Kidney glomerular epithelial cell (primary cell): ENCODE measurements at places on chromosomes 4 and X.

- no peak for DNase-seq
Observed at GRCh38 chr4:171947400-171947799, 134.2 kb downstream of the GALNTL6 start.

- DNase-seq, result peak; percentile 63
Observed at GRCh38 chr4:132642016-132642817, 506.9 kb upstream of the PCDH10 start.

DNA sequence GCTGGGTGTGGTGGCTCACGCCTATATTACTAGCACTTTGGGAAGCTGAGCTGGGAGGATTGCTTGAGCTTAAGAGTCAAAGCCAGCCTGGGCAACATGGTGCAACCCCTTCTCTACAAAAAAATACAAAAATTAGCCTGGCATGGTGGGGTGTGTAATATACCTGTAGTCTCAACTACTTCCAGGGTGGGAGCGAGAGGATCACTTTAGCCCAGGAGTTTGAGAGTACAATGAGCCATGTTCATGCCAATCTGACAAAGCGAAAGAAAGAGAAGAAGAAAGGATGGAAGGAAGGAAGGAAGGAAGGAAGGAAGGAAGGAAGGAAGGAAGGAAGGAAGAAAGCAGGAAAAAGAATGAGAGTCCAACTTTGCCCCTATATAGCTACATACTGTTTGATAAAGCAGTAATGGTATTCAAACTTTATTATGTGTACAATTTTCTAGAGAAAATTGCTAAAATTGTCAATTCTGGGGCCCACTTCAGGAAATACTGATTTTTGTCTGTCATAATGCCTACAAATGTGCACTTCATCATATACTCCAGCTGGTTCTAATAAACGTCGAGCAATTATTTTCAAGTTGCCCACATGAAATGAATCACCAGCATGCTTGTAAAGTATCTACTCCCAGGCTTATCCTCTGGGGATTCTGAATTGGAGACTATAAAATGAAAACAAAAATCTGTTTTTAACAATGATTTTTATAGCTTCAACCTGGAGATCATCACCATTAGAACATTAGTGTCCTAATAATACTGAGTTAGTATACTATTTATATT is 132.3 kb downstream of the NDST4 start:
- no peak for DNase-seq

- DNase-seq, result no peak
Observed at GRCh38 chr4:58093352-58093751, 983.2 kb upstream of the IGFBP7 start.

DNA sequence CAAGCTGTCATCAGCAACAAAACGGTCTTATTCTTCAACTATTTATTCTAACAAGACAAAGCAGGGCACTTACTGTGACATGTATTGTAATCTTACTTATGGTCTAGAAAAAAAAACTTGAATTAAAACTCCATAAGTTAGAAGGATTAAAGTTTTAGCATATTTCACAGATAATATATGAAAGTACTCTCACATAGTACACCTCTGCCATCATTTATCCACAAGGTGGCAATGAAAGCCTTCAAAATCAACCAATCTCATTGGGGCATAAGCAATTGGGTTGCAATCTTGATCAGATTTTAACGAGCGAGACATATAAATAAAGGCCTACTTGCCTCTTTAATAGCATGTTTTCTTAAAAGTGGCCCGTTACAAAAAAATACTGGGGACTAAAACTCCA is 1382.9 kb downstream of the FAM133A start:
- no peak for DNase-seq

DNA sequence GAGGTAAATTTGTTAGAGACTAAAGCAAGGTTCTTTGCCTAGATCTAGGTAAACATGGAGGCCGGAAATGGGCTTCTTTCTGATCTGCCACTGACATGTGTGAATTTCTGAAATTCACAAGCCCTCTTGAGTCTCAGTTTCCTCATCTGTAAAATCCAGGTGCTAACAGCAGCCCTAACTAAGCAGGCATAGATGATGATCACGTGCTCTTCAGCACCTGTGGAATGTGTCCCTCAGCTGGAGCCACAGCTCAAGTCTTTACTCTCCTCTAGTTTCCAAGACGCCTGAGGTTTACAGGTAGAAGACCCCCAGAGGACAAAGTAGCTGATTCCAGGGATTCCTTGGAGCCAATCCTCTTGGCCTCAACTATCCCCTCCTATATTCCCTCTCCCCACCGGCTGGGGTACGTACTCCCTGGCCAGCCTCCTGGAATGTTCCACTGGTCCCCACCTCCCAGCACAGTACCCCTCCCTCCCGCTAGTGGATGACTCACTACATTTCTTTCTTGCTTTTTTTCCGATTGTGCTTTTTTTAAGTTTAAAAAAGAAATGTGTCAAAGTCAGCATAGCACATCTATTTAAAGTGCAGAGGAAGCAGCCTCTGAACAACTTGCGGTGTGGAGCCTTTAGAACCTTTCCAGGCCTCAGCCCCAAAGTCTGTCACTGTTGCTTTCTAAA is 98.4 kb downstream of the PHKA2 start:
- no peak for DNase-seq

GRCh38 chr4:89111833-89112563 is 665 bp downstream of the TIGD2 start:
- peak; percentile 40 for DNase-seq

DNA sequence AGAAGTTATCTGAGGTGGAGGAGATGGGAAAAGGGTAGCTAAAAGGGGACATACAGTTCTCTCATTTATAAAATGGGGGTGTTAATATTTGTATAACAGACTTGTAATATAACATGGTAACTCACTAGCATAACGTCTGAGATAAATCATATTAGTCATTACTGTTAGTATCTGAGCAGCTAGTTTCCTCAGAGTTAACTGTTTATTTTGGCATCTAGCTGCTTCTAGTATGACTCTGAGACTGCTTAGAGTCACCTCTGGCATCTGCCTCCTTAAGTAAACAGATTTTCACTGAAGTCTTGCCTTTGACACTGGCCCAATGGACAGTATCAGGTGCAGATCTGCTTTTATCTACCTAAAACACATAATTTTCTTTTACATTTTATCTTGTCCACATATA is 58.1 kb downstream of the SLC30A9 start:
- peak; percentile 59 for DNase-seq

- no peak for DNase-seq
Observed at GRCh38 chrX:119211649-119212014, 24.5 kb upstream of the PGRMC1 start.

GRCh38 chr4:147326591-147326990 is 154.3 kb upstream of the EDNRA start:
- no peak for DNase-seq

- peak; percentile 73 for DNase-seq
Observed at GRCh38 chrX:46444011-46444410, 101.2 kb downstream of the ZNF674 start.

GRCh38 chrX:2917767-2918166 is 11.4 kb downstream of the ARSD start:
- DNase-seq, result no peak

DNA sequence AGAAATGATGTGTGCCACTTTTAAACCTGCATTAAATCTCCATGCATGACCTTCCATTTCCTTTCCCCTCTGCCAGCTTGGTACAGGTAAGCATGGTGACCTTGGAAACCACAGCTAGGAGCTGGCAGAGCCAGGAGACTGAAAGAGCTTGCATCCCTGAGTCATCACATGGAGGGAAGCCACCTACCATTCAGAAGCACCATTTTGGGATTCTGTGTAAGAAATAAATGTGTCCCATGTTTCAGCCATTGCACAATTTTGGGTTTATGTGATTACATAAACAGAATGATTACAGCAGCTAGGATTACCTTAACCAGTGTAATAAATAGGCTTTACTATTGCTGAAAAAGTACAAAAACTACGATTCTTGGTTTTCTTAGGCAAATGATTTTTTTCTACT is 17.3 kb upstream of the CCDC149 start:
- DNase-seq, result no peak

GRCh38 chr4:21195682-21196081 is 495.4 kb downstream of the PACRGL start:
- no peak for DNase-seq

DNA sequence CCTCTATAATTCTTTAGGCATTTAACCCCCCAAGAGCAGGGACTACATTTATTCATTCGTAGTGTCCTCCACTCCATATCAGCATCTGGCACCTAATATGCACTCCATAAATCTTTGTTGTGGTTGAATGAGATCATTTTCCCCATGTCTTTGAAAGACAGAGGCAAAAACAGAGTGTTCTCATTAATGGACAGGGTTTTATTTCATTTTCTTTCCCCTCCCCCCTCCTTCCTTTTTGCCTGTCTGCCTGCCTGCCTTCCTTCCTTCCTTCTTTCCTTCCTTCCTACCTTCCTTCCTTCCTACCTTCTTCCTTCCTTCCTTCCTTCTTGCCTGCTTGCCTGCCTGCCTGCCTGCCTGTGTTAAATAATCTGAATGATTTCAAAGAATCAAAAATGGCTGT is 83.2 kb downstream of the SHROOM3 start:
- DNase-seq, result no peak

GRCh38 chrX:13373431-13374187 is 53.8 kb upstream of the ATXN3L start:
- peak; percentile 29 for DNase-seq

DNA sequence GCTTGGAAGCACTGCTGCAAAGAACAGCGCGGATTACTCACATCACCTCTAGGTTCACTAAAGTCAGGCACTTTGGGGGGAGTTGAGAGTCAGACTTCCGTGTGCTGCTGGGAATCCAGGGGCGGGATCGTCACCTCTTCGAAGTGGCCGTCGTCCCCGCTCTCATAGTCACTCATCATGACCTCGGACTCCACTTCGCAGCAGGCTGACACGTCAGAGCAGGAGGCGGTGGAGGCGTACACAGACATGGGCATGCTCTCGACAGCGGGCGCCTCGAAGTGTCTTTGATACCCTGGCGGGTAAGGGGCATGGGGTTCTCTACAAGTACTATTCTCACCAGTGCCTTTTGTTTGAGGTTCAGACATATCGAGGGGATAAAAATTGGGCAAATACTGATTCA is 33.1 kb upstream of the MTNR1A start:
- DNase-seq, result no peak

DNA sequence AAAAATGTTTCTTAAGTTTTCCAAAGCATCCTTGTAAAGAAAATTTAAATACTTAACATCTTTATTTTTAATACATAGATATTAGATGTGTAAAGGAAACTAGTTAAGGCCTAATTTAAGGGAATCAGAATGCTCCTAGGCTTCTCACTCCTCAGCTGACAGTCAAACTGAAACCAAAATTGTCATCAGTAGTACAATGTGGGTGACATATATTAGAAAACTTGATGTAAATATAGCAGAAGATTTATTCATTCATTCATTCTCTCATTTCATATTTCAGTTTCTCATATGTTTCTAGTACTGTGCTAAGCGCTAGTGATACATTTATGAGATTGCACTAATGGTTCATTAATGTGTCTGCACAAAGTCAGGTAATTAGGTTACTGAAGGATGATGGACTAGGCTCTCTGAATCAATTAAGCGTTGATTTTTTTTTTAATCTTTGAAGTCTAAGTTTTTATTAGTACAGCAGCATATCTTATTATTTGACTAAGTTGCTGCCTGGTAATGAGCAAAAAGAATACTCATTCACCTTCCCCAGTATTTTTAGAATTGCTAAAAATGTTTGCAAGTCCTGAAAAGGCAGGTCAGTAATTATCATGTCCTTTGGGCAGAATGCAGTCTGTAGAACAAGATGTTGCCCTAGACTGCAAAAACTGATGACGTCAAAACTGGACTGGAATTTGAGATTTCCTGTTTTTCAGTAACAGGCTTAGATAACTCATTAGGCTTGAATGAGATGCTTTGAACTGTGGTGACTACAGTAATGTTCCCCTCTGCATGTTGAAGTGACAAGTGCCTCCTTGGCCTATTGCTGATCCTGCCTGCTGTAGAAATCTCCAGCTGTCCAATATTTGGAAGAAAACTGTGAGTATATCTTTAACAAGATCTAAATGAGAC is 128.7 kb downstream of the ARHGAP24 start:
- no peak for DNase-seq

- no peak for DNase-seq
Observed at GRCh38 chr4:54400802-54401201, 171.7 kb downstream of the PDGFRA start.

DNA sequence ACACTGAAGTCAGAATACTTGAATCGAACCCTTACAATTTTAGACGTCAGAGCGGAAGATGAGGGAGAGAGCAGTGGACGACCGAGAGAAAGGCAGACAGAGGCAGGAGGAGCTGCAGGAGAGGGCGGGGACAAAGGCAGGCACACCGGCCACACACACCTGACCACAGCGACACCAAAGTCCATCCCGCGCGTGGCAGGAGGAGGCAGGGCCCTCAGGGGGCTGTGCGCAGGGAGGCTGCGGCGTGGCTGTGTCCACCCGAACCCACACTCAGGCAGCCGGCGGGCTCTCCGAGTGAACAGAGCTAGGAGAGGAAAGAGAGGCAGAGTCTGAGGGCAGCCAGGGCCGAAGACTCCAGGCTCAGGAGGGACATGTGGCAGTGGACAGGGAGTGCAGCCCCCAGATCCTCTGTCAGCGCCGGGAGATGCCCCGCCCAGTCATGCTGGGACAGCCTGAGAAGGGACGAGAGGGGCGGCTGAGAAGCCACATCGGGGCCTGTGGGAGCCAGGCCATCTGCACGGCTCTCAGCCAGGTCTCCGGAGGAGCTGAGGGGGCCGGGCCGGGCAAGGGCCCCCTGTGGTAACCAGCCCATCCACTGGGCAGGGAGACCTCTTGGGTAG is 20.1 kb downstream of the GAK start:
- no peak for DNase-seq

DNA sequence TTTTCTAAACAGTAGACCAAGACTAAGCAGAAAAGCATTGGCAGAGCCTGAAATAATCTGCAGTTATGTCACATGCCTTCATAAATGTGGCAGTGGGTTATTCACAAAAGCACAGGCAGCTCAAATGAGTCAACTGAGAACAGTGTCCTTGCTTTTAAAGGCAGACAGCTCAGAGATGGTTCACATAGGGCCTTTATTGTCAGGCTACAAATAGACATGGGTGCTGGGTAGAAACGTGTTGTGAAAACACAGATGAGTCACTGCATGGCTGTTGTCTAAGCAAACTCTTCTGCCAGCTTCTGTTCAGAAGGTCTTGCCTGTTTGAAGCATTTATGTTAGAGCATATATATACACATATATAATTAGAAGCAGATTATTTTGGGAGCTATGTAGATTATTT is 118.0 kb downstream of the SLC4A4 start:
- peak; percentile 67 for DNase-seq

GRCh38 chrX:39409246-39409917 is 608.1 kb downstream of the MID1IP1 start:
- DNase-seq, result peak; percentile 1

DNA sequence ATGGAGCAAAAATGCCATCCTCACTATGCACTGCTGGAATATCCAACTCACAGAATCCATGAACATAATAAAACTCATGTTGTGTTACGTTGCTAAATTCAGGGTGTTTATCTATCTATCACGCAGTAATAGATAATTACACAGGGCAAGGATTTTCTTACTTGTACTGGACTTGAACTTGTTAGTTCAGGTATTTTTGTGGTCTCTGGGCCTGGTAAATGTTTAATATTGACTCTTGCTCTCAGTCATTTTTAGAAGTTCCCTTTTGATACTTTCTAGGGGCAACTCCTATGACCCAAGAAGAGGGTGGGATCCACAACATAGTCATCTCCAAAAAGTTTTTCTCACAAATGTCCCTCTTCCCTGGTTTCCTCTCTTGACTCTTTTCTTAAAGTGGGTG is 522.4 kb upstream of the IGFBP7 start:
- DNase-seq, result no peak
